Foreskin fibroblast (primary cell): ENCODE measurements at places on chromosomes 12 and 14.
A peak's percentile ranks its signal among the peaks of the same experiment; 100 is the strongest.

DNA sequence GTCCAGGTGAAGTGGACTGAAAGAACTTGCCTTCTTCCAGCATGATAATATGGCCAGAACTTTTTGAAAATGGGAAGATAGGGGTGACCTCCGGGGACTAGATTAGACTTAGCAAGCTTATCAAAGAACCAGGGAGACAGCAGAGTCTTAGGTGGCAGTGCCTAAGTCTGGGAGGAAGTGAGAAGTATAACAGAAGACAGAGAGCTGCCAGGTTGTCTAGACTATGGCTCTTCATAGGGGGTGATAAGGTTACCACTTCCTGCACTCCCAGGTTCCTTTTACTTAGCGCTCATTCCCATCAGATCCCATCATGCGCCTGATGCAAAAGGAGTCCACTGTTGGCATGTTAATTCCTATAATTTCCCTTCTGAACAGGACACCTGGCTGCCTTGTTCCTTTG, 69.9 kb downstream of the PLXNC1 start:
- DNase-seq = no peak

- no peak for DNase-seq
Measured at GRCh38 chr14:50008974-50009373, 107.4 kb downstream of the VCPKMT start.

- DNase-seq = no peak
Measured at GRCh38 chr12:45557016-45557415, 172.5 kb upstream of the ARID2 start.

GRCh38 chr12:124938108-124938507, 23.7 kb upstream of the UBC start:
- DNase-seq = no peak

DNA sequence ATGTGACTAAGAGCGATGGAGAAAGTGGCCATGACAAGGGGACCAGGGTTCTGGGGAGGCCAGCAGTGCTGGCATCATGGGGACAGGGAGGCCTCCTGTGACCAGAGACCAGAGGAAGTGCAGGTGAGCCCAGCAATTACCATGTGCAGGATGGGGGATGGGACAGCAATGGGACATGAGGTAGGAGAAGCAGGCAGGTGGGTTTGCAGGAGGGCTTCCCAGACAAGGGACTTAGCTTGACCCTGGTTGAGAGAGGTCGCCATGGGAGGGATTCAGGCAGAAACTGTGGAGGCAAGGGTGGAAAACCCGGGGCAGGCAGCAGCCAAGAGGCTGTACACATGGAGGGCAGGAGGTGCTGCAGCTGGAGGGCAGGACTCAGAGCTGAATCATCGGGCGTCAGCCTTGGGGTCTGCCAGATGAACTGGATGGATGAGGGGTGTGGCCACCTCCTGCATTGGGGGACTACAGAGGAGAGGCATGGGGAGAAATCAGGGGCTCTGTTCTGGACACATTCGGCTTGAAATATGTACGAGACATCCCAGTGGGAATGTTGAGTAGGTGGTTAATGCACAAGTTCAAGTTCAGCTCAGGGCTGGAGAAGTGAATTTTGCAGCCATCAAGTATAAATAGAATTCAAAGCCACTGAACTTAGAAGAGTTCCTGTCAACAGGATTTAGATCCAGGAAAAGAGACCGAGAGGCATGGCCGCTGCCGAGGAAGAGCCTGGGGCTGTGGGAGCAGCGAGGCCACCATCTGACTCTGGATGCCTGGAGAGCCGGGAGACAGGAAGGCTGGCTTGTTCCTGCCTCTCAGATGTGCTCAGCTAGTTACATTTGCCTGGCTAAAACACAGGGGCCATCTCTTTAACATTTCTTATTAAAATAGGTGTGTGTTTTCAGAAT, 36.6 kb downstream of the SFSWAP start:
- peak; percentile 46 for DNase-seq

DNA sequence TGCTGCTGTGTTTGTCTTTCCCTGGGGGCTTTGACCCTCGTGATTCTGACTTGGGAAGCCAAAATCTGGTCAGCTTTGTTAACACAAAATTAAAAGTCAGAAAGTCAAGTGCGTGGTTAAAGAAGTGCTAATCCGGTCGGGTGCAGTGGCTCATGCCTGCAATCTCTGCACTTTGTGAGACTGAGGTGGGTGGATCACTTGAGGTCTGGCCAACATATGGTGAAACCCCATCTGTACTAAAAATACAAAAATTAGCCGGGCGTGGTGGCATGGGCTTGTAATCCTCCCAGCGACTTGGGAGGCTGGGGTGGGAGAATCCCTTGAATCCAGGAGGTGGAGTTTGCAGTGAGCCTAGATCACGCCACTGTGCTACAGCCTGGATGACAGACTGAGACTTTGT, 844.6 kb downstream of the VRK1 start:
- DNase-seq = no peak

- DNase-seq = peak; percentile 63
Measured at GRCh38 chr12:65882486-65882885, 58.2 kb downstream of the HMGA2 start.

DNA sequence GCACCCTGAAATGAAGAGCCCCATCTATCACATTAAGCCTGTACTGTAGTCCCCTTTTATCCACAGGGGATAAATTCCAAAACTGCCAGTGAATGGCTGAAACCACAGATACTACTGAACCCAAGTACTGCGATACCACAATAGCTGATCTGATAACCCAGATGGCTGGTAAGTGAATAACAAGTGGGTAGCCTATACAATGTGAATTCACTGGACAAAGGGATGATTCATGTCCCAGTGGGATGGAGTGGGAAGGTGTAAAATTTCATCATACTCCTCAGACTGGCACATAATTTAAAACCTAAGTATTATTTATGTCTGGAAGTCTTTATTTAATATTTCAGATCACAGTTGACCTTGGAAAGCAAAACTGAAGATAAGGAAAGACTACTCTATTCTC, 201.3 kb downstream of the GPHN start:
- DNase-seq = peak; percentile 45

GRCh38 chr12:47797441-47797840, 22.3 kb downstream of the HDAC7 start:
- no peak for DNase-seq

- DNase-seq = peak; percentile 84
Measured at GRCh38 chr14:39492267-39492666, 60.0 kb upstream of the FBXO33 start.

DNA sequence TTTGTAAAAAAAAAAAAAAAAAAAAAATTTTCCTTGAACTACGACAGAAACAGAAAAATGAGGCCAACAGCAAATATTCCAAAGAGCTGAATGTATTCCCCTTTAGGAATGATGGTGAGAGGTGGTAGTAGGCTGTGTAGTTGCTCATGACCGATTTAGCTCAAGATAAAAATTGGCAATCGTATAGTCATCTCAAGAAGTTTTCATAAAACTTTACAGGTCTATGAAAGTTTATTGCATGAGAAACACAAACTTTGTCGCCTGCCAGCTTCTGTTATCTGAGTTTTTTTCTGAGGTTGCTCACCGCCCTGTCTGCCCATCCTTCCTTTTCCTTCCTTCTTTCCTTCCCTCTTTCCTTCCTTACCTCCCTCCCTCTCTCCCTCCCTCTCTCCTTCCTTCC, 605.5 kb downstream of the BCL11B start:
- no peak for DNase-seq

DNA sequence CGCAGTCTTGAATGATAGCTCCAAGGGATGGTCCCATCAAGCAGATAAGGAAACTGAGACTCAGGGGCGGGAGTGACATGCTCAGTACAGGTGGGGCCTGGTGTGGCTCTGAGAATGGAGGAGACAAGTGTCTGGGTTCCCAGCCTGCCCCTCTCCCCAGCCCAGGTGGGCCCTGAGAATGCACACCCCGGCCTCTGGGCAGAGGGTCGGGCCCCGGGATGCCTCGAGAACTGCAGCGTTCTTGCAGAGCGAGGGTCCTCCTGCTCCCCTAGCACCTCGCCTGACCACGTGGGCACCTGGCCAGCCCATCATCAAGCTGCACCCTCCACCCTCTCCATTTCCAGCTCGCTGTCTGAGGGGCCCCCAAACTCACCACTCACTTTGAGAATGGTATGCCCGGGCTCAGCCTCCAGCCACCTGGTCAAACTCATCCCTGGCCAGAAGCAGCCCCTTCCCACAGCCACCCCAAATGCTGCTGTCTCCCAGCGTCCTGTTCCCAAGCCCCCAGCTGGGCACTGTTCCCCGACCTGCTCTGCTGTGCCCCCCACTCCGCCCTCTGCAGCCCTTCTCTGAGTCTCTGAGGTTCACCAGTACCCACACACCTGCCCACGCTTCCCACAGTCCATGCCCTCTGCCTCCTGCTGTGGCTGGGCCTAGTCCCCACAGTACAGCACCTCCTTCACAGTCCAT, 44.3 kb downstream of the CYP46A1 start:
- no peak for DNase-seq

GRCh38 chr12:48288387-48289268, 62.1 kb downstream of the ZNF641 start:
- no peak for DNase-seq

GRCh38 chr14:43853541-43853940, 653.5 kb downstream of the FSCB start:
- no peak for DNase-seq

DNA sequence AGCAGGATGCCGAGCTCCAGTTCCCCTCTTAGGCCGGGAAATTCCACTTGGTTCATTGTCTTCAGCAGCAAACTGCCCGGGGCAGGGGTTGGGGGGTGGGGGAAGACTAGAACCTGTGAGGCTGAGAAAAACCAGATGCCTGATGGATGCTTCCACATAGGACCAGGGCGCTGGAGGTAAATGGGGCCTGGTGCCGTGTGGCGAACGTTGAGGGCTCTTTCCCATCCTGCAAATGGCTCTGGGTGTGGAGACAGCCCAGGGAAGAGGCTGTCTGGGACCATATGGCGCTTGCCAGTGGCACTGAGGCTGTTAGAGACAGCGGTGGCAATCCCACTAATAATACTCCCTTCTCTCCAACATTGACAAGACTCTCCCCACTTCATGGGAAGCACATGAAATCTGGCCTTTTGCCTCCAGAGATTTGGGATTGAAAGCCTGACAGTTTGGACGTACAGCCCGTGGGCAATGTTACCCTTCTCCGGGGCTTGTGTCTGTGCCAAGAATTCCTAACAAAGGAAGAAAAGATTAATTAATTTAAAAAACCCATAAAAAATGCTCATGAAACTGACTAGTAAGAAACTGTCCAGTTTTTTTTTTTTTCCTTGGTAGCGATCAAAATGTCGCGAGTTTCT, 44.5 kb downstream of the MAP1LC3B2 start:
- DNase-seq = no peak

DNA sequence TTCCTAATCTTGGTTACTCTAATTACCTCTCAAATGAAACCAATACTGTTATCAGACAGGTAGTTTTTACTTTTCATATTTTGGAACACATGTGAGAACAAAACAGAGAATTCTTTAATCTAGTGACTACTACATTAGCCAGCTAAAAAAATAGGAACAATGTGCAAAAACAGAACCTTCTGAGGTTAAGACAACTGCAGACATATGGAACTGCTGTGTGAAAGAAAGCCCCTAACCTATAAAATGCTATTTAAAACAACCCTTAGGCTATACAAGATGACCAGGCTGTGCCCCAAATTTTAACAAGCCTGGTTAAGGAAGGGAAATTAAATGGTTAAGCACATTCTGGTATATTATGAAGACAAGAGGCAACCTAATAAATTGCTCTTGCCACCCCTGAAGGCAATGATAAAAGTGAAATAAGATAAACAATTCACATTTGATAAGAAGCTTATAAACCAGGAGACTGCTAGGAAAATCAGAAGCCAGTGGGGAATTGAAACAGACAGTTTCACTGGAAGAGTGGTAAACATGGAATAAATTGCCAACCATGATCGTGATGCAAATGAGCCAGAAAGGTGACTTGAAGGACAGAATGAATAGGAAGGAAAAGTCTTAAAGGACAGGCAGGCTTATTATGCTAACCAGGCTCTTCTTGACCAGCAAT, 7.4 kb downstream of the GTSF1 start:
- DNase-seq = no peak

DNA sequence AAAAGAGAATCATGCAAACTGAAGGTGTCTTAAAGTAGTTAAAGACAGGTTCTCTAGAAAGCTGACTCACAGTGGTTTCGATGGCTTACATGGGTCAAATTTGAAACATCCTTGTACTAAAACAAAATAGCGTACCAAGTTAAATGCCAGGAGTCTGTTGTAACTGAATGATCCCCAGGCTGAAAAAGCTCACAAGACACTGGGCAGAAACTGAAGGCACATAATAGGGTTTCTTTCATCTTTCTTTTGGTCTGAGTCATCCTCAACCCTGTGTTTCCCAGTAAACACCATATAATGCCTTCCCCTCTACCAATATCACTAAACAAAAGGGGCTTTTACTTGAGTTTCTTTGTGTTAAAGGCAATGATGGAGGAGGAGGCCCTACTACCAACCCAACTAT, 12.8 kb downstream of the ZFYVE1 start:
- DNase-seq = peak; percentile 53

DNA sequence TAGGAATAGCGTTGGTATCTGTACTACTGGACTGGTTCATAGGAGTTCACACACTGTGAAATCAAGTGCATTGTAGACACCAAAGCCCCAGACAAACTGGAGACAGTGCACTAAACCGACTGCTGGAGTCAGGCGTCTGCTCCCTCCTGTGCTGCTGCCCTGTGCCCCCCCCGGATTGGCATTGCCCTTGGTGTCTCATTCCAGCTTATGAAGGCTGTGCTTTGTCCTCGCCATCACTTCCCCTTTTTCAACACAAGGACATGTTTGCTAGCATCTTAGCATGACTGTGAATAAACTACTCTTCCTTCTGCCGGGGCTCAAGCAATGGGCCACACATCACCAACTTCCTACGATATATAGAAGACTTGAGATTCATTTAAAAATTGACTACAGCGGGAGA, 84.0 kb downstream of the TMCC3 start:
- no peak for DNase-seq
